ENCODE measurements at places on chromosomes 5 and 9.

DNA sequence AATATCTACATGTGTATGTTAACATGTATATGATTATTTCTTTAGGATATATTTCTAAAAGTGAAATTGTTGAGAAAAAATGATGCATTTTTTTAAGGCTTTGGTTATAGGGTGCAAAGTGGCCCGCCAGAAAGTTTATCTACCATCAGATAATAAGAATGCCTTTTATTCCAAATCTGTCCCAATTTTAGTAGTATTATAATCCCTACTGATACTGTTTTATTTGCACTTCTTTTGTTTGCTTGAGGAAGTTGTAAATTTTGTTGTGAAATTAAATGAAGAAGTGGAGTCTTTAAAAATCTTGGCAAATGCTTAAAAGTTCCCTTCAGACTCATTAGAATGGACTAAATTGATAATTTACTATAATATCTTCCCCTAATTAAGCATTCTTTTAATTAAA is 73.0 kb downstream of the NIPBL start:
- no peak for DNase-seq

GRCh38 chr5:173495225-173495904 is 121.1 kb downstream of the BOD1 start:
- no peak for DNase-seq

GRCh38 chr9:126859111-126859510 is 1.3 kb upstream of the ZBTB34 start:
- DNase-seq, result no peak

DNA sequence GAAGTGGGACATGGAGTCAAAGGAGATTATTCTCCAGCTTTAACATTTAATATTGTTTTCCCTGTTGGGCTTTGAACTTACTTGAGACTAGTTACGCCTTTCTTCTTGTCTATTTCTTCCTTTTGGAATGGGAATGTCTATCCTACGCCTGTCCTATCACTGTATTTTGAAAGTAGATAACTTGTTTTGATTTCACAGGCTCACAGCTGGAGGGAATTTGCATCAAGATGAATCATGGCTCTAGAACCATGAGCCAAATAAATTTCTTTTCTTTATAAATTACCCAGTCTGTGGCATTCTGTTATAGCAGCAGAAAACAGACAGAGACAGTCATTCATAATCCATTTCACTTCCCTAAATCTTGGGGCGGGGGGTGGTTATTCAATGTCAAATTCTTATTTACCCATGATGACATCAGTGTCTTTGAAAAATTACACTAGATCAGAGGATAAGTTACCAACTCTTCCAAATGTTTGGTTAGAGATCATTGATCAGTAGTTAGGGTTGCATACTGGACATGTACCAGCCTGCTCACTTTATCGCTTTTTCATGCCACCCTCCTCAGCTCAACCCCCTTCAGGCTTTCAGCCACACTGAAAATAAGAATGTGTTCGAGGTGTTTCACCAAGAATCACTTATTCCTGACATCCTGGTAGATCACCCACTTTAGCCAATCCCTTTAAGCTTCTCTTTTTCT is 419.6 kb upstream of the PIK3R1 start:
- no peak for DNase-seq

GRCh38 chr5:149728303-149728702 is 1.8 kb upstream of the PPARGC1B start:
- no peak for DNase-seq

DNA sequence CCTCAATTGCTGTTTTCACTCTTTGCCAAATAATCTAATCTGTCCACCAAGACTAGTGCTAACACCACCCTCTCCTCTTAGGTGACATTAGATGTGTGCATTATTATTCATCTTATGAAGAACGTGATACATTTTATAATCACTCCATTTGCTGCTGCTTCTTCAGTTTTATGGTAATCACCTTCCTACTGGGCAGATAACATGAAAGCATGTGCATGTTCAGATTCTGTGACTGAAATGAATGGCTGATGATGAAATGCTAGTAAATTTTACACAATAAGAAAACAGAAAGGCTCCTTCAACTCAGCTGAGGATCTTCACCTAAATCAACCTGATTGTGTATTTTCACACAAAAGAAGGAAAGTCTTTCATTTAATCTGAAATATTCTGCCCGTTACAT is 577.6 kb downstream of the CSNK1G3 start:
- no peak for DNase-seq

- no peak for DNase-seq
Measured at GRCh38 chr5:139295346-139296057, 2.0 kb downstream of the MATR3 start.

- no peak for DNase-seq
Measured at GRCh38 chr5:2738700-2739359, 12.6 kb downstream of the IRX2 start.

DNA sequence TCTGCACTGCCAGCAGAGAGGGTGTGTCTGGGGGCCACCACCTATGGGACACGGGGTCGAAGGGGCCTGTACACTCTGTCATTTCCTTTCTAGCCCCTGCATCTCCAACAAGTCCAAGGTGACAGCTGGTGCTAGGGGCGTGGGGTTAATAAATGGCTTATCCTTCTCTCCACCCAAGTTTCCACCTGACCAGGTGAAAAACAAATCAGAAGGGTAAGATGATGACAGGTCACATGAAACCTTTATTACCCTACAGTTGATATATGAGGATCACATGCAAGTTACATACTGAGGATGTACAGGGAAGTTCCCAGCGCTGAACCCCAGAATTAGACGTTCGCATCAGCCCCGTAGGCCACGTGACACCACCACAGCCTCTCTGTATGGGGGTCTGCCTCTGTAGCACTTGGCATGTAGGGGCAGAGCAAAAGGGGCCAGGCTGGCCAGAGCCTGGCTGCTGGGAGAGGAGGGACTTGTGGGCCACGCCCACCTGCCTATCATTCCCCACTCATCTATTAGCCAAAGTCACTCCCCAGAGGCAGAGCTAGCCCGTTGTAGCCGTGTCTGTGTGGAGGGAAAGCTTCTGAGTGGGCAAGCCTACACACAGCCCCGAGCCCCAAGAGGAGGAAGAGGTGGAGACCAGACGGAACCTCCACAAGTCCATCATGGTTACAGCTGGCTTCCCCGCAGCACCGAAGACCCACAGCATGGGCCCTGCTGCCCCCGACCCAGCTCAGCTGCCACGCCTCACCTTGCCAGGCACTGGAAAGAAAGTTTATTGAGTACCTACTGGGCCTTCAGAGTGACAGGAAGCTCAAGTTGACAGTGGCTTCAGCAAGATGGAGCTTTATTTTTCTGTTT is 2.2 kb downstream of the TMEM141 start:
- DNase-seq, result no peak

GRCh38 chr9:131709771-131710431 is 30.0 kb downstream of the RAPGEF1 start:
- DNase-seq, result no peak

DNA sequence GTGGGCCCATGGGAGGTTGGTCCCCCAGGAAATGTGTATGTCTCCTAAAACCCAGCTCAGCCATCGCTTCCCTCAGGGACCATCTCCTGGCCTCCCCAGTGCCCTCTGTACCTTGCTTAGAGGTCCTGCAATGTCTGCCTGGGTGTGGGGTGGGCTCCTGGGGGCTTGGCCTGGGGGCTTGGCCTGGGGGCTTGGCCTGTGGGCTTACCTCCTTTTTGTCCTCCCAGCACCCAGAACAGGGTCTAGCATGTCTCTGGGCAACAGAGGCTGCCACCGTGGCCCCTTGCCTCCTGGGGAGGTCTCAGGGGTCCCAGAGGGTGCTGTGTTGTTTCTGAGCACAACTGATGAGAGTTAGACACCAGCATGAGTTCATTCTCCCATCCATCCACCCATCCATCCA is 10.7 kb upstream of the VAV2 start:
- DNase-seq, result no peak

GRCh38 chr9:19656704-19657103 is 132.1 kb downstream of the SLC24A2 start:
- DNase-seq, result no peak

- no peak for DNase-seq
Measured at GRCh38 chr5:105428451-105429380, 1866.1 kb upstream of the NUDT12 start.

DNA sequence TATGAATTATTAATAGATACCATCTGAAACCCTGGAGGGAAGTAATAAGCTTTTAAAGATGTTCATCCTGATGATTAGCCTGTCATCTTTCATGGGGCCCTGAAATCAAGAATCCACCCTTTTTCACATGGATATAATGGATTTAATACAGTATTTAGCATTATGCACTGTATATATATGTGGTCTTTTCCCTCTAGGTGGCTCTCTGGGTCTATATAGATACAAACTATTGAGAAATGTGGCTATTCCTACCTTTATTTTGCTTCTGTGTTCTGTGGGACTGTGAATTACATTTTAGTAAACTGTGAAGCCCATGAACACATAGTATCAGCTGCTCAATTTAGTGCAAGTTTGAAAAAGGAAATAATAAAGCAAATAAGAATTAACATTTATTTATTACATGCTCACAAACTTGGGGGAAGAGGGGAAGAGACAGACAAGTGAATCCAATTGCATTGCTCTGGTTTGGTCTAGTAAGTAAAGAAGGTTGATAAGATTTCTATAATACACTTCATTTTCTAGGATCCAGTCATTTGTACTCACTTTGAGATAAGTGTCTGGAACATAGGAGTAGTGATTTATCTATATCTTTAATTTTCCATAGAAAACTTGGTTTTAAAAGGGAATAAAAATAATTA is 112.2 kb downstream of the SCAMP1 start:
- no peak for DNase-seq

DNA sequence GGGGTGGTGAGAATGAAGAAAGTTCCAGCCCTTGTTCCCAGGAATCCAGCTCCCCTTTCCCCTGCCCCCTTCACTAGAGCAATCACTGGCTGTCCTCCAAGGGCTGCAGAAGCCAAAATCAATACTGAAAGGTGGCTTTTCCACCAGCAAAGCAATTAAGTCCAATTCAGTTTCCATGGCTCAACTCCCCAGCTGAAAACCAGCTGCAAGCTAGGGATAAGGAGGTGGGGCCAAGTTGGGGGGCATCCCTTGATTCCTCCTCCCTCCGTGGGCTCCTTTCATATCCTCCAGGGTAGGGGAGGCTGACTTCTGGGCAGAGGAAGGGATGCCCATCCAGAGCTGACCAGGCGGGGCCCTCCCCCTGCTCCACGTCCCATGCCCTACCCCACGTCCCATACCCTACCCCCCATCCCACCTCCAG is 22.7 kb downstream of the CAMK2A start:
- no peak for DNase-seq

DNA sequence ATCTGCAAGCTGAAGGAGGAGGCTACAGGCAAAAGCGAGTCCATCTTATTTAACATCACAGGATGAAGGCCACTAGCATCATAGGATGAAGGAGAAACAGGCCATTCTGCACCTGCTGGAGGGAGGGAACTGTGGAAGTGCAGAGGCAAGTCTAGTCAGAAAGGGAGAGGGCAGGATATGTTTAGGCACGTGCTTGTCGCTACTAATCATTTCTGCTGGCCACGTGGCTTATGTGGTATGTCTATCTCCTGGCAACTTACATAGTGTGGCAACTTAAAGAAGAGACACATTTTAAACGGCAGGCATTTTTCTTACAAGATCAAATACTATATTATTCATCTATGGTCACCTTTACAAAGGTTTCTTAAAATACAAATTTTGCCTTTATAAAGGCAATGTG is 74.0 kb downstream of the GNAQ start:
- no peak for DNase-seq

- DNase-seq, result no peak
Measured at GRCh38 chr5:31753700-31754357, 114.9 kb downstream of the PDZD2 start.

DNA sequence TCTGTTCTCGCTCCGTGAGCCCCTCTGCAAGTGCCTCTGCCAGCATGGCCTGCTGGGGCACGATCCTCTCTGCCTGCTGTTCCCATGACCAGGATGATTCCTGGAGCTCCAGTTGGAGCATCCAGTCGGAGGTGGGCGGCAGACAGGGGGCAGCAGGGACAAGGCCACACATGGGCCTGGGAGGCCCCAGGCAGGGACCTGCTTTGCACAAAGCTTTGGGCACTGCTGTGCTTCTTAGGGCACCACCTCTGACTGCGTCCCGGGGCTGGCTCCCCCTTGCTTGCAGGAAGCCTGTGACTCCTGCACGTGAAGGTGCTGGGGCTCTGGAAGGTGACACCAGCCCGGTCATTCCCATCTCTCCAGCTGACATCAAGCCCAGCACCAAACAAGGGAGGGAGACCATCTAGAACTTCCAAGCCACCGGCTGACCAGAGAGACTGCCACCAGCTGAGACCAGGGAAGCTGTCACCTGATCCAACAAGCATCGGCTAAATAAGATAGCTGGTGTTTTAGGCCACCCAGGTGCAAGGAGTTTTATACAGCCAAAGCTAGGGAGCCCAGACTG is 174.8 kb upstream of the FOXD4L5 start:
- DNase-seq, result no peak

- DNase-seq, result no peak
Measured at GRCh38 chr5:10576121-10576789, 12.4 kb downstream of the ANKRD33B start.

DNA sequence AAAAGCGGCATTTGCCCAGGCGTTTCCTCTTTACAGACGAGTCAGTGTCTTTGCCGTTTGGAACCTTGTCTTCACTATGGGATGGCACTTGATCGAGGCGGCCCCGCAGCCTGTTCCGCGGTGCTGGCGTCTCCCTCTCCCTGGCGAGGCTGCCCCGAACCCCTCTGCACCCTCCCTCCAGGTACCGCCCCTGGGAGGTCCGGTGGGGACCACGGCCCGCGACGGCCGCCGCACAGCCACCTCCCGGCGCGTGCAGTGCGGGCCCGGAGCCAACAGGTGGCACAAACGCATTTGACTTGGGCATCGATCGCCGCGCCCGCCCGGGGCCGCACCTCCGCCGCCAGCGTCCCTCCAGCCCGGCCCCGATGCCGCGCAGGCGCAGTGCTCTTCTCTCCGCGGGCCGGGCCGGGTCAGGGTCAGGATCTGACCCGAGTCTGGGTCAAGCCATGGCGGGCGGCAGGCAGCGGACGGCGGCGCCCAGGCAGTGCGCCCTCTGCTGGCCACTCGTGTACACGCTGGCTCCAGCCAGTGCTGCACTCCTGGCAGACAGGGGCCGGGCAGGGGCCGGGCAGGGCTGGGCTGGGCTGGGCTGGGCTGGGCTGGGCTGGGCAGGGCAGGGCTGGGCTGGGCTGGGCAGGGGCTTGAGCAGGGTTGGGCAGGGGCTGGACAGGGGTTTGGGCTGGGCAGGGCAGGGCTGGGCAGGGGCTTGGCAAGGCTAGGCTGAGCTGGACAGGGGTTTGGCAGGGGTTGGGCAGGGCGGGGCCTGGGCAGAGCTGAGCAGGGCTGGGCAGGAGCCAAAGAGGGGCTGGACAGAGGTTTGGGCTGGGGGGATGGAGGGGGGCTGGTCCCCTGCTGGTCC is 155.8 kb upstream of the IRX4 start:
- peak; percentile 75 for DNase-seq

GRCh38 chr9:96072930-96073329 is 197.4 kb downstream of the ERCC6L2 start:
- no peak for DNase-seq

DNA sequence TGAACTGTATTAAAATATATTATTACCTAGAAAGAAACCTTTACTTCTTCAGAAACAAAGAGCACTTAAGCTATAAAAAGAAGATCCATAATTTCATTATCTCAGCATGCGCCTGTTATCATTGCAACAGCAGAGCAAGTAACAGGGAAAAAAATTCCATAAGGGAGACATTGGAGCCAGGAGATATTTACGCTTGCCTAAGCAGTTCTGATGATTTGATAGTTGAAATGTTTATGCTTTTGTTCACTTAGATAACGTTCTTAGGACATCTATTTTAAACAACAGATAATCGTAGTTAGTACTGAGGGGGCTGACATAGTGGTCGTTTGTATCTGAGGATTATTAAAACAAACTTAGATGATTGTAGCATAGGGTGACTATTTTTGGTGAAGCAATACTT is 252.5 kb downstream of the NNT start:
- no peak for DNase-seq

GRCh38 chr5:92659246-92659645 is 921.8 kb downstream of the NR2F1-AS1 start:
- no peak for DNase-seq
